Neural progenitor cell (in vitro differentiated cells): ENCODE measurements at places on chromosomes 13 and 19.

GRCh38 chr13:51453207-51453958 is 547 bp upstream of the INTS6 start:
- DNase-seq: peak; percentile 87

- DNase-seq: peak; percentile 73
Measured at GRCh38 chr19:2164020-2164998, 576 bp downstream of the DOT1L start.

GRCh38 chr19:41696402-41697197 is 8.5 kb upstream of the CEACAM7 start:
- DNase-seq: no peak

GRCh38 chr13:101473458-101473857 is 21.0 kb downstream of the ITGBL1 start:
- DNase-seq: no peak

GRCh38 chr13:25227690-25228089 is 55.6 kb upstream of the AMER2 start:
- no peak for DNase-seq

DNA sequence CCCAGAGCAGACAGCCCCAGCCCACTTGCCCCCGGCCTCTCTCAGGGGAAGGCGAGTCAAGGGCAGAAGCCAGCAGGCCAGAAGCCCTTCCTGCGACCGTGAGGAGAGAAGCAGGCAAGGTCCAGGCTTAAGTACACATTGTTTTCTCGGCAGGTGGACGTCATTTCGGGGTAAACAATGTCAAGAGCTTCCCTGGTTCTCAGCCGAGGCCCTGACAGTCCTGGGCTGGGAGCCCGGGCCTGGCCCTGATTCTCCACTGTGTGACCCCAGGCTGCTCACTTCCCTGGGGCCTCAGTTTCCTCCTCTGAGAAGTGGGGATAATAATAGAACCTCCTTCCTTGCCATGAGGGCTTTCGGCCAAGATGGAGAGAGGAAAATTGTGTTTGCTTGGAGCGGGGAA is 19.4 kb downstream of the PLVAP start:
- DNase-seq: no peak

- no peak for DNase-seq
Measured at GRCh38 chr19:14554382-14554812, 17.5 kb downstream of the NDUFB7 start.
